Stimulated activated CD4-positive, alpha-beta T cell treated with anti-CD3 and anti-CD28 coated beads, Interleukin-2, amount 100 ng/mL, for 24 hours (primary cell): ENCODE measurements at places on chromosomes 16 and 17.

DNA sequence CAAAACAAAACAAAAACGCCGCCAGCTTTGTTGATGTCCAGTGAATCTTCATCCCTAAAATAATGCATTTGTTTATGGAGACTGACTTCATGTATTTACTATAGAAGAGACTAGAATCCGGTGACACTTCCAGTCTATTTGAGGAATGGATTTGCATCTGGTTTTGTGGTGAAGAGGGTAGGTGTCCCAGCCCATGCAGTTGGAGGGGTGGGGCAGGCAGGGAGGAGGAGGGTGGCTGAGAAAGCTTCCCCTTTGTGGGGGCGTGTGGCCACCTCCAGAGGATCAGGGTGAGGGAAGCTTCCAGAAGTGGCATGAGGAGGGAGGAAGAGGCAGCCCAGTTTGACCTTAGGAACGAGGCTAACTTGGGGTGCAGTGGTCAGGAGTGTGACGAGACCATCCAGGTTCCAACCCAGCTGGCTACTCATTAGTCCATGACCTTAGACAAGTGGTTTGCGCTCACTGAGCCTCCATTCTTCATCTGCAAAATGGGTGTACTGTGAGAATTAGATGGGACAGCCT is 69.5 kb downstream of the CMIP start:
- DNase-seq: no peak

DNA sequence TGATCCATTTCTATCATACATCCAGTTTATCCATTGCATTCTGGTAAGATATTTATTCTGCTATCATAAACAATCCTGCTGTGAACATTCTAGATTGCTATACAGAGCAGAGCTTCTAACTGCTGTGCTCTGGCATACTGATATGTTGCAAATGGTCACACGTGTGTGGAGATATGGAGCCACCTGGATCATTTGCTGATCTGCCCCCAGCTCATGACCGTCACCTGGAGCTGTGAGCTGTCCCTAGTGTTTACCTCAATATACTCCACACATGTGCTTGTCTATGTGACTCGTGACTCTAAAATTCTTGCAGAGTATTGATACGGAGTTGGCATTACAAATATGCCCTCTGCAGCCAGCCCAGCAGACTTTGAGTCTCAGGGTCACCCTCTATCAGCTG is 164.5 kb upstream of the ZFHX3 start:
- no peak for DNase-seq

DNA sequence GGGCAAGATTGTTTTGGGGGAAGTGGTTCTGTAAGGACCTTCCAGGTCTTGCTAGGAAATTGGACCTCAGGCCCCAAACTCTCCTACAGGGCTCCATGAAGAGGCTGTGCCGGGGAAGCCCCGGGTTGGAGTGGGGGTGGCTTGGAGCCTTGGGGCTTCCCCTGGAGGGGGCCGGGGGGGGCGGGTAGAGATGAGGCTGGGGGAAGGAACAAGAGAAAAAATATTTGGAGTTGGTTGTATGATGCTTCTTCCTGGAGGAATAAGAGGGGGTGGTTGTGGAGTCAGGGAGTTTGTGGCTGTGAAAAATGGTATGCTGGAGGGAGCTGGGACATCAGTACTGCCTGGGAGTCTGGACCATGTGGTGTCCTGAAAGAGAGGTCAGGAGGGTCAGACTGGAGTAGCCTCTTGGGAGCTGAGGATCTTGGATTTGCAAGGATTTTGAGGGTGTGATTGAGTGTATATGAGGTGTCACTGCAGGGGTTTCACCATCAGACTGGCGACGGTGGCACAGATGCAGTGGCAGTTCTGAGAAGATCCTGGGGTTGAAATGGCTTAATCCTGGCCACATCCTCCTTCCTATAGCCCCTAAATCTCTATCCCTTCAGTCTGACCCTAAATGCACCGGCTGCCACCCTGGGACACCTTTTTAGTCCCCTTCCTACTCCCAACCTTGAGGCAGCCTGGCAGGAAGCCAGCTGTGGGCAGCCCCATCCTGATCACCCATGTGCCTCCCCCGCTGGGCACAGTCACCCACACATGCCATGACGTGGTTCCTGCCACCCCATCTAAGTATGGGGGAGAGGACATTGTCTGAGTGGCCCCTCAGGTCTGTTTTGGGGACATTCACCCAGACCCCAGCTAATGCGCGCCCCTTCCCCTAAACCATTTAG is 10.9 kb downstream of the RARA start:
- DNase-seq: peak; percentile 73

DNA sequence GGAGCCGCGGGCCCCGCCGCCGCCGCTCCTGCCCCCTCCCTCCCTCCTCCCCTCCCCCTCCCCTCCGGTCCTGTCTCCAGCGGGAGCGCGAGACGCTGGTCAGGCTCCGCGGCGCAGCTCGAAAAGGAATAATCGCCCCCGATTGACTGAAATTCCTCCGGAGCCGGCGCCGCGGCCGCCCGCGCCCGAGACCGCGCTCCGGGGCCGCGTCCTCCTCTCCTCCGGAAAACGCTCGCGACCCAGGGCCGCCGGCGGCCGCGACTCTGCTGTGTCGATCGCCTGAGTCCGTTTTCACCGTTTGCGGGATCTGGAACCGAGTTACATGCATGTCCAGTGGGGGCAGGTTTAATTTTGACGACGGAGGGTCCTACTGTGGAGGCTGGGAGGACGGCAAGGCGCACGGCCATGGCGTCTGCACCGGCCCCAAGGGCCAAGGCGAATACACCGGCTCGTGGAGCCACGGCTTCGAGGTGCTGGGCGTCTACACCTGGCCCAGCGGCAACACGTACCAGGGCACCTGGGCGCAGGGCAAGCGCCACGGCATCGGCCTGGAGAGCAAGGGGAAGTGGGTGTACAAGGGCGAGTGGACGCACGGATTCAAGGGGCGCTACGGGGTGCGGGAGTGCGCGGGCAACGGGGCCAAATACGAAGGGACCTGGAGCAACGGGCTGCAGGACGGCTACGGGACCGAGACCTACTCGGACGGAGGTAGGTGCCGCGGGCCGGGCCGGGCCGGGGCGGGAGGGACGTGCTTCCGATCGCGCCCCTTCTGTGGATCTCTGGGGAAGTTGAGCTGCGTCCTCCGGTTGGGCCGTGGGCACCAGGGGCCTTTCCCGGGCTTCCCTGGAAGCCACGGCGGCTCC is 744 bp downstream of the JPH3 start:
- peak; percentile 17 for DNase-seq

DNA sequence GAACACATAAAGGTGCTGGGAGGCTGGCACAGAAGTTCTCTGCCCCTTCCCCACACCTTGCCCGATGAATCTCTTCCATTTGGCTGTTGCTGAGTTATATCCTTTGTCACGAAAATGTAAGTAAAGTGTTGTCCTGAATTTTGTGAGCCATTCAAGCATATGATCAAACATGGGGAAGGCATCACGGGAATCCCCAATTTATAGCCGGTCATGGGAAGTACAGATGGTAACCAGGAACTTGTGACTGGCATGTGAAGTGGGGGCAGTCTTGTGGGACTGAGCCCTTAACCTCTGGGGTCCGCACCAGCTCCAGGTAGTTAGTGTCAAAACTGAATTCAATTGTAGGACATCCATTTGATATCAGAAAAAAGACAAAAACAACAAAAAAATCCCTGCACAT is 13.2 kb downstream of the TOM1L2 start:
- DNase-seq: no peak

GRCh38 chr17:80117491-80118401 is 16.4 kb downstream of the GAA start:
- DNase-seq: no peak

DNA sequence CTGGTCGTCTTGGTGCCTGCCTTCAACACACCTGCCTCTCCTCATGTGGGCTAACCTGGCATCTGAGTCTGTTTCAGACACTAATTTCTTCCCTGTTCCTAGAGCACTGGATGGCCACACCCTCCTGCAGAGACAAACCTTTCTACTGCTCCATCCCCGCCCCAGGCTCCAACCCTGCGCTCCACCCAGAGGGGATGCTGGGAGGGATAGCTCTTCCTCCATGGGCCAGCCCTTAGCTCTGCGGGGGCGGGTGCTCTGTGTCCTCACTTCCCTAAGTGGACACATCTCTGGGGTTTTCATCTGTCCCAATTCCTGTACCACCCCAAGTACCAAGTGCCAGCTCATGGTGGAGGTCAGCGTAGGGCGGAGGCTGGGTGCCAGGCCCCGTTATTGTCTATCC is 11.0 kb upstream of the CRISPLD2 start:
- DNase-seq: no peak

GRCh38 chr16:81397058-81397878 is 47.3 kb upstream of the CMIP start:
- no peak for DNase-seq

GRCh38 chr17:78375401-78376151 is 2.9 kb upstream of the PGS1 start:
- no peak for DNase-seq

DNA sequence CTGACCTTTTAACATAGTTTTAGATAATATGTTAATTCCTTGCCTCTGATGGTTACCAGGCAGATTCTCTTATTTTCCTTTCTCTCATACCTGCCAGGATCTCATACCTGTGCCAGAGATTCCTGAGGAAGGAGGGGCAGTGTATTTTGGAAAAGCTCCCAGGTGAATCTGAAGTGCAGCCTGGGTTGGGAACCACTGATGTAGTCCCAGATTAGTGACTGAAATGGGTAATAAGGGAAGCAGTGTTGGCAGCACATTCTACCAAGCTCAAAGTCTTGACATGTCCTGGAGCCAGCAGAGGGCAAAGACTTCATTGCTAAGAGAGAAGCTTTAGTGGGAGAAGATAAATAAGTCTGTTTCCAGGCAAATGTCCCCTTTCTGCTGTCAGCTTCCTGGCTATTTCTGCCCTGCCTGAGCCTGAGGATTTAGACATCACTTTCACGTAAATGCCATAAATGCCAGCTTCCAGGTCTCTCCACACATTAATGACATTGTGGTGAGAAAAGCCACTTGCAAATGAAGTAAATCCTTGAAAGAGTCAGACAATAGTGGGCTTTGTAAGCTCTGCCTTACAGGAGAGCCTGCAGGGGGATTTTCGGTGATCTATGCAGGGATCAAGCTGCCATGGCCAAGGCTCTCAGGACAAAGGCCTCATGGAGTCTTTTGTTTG is 40.9 kb upstream of the C16orf78 start:
- DNase-seq: no peak

DNA sequence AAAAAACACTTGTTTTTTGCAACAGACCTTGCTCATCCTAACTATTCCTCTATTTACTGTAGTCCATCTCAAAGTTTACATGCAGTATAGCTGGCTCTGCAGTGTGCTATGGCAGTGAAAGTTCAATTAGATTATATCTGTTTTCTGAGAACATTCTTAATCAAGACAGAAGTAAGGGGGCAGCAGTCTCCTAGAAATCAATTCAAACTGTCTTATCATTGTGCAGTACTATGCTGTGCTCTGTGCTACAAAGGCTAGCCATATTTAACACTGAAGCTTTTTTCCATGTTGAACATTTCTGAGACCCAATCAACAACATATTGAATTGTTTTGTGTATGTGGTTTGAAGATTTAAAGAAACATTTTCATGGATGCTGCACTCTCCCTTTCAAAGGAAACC is 11.4 kb downstream of the NETO2 start:
- no peak for DNase-seq

DNA sequence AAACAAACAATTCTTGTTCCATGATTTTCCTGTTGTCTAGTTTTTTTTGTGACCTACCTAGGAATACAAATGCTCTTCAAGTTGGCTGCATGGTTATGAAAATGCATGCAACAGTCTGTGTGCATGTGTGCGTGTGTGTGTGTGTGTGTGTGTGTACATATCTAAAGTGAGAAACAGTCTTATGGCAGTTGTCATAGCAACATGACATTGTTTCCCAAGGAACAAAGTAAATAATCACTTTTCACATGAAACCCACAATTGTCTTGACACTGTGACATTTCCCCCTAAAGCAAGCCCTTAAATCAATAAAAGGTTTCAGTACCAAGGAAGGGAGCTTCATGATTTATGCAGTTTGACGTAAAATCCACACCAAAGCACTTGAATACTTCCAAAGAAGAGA is 758.4 kb downstream of the CDH8 start:
- no peak for DNase-seq

DNA sequence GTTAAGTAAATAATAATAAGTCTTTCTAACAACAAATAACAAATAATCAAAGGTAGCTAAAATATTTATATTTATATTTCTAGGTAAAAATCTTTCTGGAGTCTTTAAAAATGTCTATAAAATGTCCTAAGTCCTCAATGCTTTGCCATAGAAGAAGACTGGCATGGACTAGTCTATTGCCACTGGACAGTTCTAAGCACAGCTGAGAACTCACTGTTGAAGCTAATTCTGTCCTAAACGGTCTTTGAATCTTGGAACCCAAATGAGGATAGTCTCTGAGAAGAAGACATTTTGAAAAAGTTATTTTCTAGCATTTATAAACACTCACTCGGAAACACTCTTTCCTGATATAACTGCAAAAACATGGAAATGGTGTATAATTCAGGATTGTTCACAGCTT is 539 bp downstream of the MYH8 start:
- no peak for DNase-seq

- no peak for DNase-seq
These were observed 3.9 kb downstream of the PAQR4 start for GRCh38 chr16:2973093-2973492.

DNA sequence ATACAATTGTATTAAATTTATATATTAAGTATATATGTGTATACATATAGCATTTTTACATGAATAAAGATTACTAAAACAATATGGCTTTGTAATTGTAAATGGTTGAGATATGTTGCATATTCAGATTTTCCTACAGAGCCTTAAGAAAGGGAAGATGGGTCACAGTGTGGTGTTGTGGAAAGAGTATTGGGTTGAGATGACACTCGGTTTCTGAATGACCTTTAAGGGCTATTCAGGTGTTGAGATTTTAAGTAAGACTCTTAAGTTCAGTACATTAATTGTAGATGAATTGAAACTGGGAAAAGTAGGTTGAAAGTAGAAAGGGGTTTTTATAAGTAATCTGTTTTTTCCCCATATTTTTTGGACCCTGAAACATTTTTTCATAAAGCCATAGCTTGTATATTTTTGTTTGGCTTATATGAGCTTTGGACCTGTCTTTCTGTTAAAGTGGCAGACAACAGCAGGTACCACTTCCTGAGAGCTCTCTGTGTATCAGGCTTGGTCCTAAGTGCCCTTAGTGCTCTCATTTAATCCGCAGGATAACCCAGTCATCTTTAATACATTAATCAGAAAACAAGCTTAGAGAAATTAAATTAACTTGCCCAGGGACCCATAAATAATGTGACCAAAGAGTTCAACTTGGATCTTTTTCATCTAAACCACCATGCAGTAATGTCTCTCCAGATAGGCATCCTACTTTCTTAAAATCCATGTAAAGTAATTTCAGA is 48.5 kb upstream of the MRC2 start:
- DNase-seq: no peak

- no peak for DNase-seq
These were observed 31.8 kb upstream of the MAF start for GRCh38 chr16:79632289-79632688.

- no peak for DNase-seq
These were observed 167.6 kb downstream of the CNTNAP4 start for GRCh38 chr16:76444832-76445231.

- no peak for DNase-seq
These were observed 19.0 kb downstream of the EMP2 start for GRCh38 chr16:10561425-10561824.
